ENCODE measurements at places on chromosomes 2 and 18.
A peak's percentile ranks its signal among the peaks of the same experiment; 100 is the strongest.

DNA sequence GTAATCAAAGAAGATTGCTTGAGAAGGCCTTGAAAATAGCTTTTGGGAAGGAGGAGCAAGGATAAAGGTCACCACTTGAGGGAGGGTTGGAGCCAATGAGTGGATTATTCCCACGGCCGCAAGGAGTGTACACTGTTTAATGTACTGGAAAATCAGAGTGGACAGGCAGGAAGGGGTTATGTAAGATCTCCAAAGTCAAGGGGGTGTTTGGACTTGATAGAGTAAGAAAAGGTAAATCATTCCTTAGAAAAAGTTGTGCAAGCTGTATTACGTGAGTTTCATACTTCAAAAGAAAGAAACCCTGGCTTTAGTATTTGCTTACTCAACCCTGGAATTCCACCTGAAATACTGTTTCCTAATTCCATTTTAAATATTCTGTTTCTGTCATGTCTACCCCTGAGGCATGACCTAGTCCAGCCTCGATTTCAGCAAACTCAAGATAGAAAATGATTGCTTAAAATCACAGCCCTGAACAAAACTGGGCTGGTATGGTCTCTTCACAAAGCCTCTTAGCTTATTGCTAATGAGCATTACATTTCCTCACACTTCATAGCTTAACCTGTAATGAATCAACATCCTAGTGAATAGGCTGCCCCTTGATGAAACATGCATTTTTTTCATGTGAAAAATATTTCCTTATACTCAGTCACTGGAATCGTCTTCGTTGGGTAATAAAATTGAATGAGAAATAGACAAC is 1.1 kb downstream of the MREG start:
- no peak for DNase-seq

GRCh38 chr2:238165288-238165921 is 6.6 kb downstream of the ERFE start:
- no peak for DNase-seq

- DNase-seq = no peak
These were observed 121.8 kb downstream of the CDC42EP3 start for GRCh38 chr2:37549598-37549997.

DNA sequence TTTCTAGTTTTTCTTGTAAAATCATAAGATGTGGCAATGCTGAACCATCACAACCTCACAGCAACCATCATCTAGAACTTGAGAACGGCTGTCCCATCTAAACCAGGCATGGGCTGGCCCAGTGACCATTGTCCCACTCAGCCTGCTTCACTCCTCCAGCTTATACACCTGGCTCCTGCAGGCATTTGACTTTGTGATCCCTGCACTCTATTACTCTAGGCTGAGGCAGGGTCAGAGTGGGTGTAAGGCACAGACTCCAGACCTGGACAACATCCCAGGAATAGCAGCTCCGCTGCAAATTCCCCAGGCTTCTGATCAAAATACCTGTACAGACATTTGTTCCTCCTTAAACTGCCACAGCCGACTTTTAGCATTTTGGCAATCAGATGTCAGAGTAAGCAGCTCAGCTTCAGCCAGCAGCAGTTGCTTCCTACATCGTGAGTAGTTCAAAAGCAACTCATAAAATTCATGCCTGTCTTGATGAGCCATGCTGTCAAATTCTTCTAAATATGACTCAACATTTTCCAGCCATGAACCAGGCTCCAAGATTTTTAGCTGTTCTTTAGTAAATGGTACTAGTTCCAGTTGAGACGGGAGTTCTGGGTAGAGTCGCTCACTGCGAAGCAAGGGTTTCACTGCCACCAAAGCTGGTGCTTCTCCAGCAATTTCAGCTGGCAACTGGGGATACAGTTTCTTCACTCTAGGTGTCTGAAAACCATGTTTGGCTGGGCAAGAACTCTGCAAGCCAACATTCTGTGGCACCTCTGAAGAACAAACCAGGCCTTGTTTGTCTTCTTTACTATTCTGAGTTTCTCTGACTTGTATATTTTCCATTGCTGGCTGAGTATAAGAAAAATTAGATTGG is 12.8 kb downstream of the EPG5 start:
- peak; percentile 88 for DNase-seq

- DNase-seq = no peak
These were observed 552.8 kb upstream of the NRP2 start for GRCh38 chr2:205129531-205129930.

DNA sequence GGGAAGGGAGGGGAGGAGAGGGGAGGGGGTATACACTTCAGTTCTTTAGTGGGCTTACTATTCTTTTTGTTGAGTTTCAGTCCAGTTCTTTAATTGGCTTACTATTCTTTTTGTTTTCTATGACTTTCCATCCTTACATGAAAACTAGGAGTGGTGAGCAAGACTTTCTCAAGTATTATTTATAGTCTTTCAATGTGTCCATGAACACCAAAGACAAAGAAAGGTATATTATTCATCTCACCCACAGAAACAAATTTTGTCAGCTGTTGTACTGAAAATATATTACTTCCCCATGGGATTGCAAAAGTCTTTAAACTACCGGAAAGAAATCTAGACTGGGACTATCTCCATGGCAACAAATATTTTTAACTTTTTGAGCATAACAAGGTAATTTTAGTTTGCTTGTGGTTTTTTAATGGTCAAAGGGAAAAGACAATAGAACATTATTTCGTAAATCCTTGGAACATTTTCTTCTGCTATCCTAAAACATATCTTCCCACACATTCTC is 17.6 kb downstream of the ADAM17 start:
- DNase-seq = peak; percentile 89

DNA sequence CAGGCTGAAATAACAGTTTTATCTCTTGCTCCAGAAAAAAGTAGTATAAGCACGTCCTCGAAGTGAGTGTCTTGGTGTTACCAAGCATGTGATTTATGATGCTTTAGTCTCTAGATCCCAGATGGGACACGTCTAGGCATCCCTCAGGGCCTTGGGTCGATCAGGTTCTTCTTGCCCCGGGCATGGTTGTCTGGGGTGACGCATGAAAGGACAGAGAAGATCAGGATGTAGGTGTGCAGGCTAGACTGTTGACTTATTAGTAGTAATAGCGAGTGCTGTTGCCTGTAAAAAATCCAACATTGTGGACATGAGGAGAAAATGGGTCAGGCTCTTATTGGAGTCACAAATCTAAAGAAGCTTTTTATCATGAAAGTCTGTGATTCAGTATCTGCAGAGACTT is 94.0 kb upstream of the NFU1 start:
- DNase-seq = no peak

GRCh38 chr18:31549416-31549815 is 42.3 kb upstream of the TTR start:
- DNase-seq = no peak

Measured in astrocyte of the spinal cord (primary cell).